ENCODE measurements at places on chromosomes 4 and X.

- DNase-seq = no peak
Measured at GRCh38 chrX:69951753-69952152, 98.0 kb downstream of the AWAT2 start.

- no peak for DNase-seq
Measured at GRCh38 chr4:98786866-98787265, 128.5 kb upstream of the TSPAN5 start.

DNA sequence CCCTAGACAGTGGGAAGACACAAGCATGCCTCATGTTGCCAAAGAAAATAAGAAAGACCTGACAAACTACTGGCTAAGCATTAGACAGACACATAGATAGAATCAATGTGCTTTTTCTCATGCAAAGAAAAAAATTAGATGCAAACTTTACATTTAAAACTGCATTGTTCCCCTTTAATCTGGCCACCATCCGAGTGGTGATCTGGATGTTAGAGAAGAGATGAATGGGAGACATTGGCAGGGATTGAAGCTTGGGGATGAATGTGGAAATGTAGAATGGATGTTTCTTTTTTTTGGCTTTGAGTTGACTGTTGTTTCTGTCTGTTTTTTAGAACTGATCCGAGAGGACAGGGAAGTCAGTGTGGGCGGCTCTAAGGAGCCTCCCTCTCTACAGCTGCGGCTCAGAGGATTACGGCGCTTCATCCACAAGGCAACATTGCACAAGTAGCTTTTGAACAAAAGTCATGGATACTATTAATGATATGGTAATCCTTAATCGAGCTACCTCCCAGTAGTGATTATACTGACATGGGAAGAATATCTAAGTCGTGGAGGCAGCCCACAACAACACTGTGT lies 53.0 kb downstream of the HELT start:
- DNase-seq = no peak

GRCh38 chr4:22512306-22512705 lies 3.6 kb downstream of the ADGRA3 start:
- DNase-seq = no peak

GRCh38 chrX:19789782-19790181 lies 97.6 kb downstream of the SH3KBP1 start:
- DNase-seq = no peak

- no peak for DNase-seq
Measured at GRCh38 chr4:89266128-89266527, 41.5 kb downstream of the GPRIN3 start.

DNA sequence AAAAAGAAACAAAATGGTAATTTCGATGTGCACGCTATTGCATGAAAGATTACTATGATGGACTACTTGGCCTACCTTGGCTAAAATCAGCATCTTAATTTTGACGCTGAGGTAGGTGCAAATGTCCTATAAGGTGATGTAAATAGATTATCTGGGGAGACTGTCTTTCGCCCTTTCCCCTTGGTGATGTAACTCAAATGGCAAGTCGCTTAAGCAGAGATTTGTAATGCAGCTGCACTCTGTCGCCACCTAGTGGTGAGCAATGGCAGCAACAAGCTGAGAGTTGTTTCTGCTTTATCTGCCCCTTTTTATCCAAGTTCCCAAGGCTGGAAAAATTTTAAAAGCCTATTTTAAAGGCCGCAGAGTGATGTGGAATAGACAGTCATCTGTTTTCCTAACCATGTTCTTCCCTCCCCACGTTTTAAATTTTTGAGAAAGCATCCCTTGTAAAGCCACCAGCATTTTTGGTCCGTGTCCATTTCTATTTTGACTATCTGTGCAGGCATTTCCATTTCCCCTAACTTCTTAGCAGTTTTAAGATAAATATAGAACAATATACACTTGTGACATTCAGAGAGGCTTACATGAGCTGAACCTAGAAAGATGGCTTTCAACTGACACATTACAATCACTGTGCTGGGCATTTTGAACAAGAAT lies 62.4 kb upstream of the PDLIM3 start:
- peak; percentile 74 for DNase-seq

- DNase-seq = no peak
Measured at GRCh38 chr4:127445471-127445870, 187.3 kb upstream of the INTU start.

- no peak for DNase-seq
Measured at GRCh38 chr4:96675896-96676295, 836.0 kb downstream of the PDHA2 start.

DNA sequence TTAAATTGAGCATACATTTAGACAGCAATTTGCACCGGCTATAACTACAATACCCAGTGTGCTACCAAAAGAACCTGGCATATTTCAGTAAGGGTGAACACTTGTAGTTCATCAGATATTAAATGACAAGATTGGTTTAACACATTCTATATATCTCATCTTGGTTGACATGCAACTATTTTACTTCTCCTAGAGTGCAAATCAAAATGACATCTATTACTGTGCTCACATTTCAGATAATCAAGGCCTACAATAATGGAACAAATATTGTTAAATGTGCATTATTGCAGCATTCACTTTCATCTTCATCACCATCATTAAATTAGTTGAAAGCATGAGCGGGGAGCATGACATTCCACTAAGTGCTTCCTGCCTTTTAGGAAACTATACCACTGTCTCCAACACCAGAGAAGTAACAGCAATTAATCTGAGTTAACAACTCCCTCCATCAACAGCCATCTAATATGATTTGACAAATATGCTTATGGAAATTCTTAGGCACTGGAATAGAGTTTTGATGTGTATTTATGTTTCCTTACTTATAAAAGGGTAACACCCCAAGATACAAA lies 209.8 kb upstream of the SLIT2 start:
- DNase-seq = no peak

DNA sequence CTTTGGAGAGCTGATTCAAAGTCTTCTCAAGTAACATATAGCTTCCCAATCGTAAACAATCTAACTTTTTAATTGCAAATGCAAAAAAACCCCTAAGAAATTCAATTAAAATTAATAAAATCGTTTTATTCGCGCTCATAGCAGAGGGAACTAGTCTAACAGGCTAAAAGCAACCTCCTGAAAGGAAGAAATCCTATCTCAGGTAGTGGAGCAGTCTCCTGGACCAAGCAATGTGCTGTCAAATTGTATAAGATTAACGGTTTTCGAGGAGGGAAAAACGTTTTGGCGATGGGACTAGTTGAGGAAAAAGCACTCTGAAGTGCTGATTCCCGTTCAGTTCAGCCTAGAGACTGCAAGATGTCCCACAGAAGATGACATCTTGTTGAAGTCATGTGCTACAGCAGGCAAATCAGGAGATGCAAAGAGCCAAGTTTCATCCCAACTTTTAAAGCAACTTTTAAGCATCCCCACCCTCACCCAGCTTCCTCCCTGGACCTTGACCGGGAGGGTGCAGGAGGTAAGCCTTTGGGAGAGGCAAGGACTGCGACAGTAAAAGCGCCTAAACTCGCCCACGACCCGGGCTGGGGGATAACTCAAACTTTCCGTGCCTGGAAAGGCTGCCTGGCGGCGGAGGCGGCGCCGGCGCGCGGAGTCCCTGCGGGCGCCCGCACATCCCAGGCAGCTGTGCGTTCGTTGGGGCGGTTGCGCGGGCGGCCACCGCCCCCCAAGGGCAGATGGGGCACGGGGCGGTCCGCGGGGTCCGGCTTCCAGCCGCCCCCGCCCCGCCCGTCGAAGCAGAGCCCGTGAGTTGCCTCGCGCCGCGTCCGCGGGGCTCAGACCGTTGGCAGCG lies 784 bp downstream of the MAP7D3 start:
- peak; percentile 41 for DNase-seq

DNA sequence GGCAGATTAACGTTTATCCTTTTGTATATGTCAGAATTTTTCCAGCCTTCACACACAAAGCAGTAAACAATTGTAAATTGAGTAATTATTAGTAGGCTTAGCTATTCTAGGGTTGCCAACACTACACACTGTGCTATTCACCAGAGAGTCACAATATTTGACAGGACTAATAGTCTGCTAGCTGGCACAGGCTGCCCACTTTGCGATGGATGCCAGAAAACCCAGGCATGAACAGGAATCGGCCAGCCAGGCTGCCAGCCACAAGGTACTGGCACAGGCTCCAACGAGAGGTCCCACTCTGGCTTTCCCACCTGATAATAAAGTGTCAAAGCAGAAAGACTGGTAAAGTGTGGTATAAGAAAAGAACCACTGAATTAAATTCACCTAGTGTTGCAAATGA lies 94.8 kb downstream of the TET2 start:
- no peak for DNase-seq

DNA sequence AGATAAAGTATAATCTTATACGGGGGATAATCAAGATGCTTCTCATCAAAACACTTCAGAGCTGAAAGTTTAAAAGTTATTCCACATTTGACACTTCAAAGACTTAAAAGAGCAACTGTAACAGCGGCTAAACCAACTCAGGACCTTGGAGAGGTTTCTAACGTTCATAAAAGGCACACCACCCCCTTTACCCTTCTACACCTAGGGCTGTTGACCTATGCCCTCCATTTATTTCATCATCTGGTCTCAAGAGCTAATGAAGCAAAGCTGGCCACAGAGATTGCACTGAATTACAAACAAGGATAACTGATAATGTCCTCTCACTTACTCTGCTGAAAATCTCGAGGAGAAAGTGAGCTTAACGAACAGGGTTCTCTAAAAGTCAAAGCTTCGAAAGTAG lies 1.1 kb upstream of the RPS6KA6 start:
- no peak for DNase-seq
